Lung microvascular endothelial cell (primary cell): ENCODE measurements at places on chromosomes 11 and 22.

DNA sequence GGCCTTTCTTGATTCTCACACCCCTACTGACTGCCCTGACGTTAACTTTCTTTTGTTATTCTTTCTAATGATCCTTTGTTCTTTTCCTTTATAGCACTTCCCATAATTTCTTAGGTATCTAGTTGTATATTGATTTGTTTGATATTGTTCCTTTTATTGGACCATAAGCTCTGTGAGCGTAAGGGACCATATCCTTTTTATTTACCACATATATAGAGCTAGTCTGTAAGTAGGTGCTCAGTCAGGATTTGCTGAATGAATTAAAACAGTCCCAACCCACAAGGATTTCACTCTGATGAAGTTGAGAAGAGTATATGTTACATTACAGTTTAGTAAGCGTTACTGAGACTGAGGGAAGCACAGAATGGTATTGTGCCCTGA is 68.8 kb downstream of the EMSY start:
- no peak for DNase-seq

DNA sequence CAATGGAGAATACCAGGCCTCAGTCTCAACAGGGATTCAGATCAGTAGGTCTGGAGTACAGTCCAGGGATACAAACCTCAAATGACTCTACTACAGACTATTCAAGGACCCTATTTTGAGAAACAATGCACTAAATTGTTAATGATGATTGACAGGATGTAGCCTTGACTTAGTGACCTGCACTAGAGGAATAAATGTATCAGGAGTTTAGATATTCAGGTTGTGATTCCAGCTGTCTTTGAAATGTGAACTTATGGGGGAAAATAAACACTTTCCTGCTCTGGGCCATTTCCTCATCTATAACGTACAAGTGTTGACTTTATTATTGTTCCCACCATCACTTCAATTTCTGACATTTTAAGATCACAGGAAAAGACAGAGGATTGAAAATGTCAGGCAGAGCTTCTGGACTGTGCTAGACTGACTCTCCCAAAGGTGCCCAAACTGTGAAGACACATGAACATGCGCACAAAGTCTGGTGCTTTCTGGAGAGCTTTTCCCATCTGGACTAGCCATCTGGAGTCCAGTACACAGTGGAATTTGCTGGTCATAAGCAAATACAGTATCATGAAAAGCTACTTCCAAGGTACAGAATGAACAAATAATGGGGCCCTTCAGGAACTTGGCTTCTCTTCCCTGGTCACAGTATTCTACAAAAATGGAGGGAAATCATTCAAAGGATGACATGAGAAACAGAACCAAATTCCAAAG is 110.4 kb downstream of the USP35 start:
- peak; percentile 15 for DNase-seq

GRCh38 chr22:37353839-37354238 is 71.5 kb downstream of the CYTH4 start:
- DNase-seq = no peak

DNA sequence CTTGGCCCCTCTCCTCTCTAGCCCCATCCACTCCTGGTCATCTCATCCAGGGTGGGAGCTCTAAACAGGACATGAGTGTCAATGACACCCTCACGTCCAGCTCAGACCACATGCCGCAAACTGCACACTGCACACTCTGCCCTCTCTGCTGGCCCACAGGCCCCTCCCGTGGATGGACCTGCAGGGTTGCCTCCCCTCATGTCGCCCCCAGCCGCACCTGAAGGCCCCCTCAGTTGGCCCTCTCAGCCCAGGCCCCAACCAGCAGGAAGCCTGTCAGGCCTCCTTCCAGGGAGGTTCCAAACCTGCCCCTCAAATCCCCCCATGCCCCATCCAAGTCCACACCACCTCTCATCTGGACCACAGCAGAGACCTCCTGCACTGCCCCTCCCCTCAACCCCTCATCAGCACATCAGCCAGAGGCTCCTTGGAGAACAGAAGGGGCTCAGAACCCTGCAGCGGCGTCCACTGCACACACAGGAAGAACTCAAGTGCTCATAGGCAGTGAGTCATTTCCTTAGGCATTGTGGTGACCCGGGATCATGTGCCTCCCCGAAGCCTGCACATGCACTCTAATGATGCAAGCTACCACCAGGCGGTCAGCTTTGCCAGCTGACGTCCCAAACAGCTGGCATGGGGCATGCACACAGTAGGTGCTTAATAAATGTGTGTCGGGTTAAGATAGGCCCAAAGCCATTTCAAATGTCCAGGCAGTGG is 12.9 kb upstream of the CDKN1C start:
- DNase-seq = peak; percentile 91

GRCh38 chr11:130190371-130190881 is 30.8 kb downstream of the ST14 start:
- DNase-seq = no peak

GRCh38 chr11:69541001-69541285 is 59.5 kb downstream of the LINC01488 start:
- DNase-seq = no peak
